ENCODE measurements at places on chromosomes 5 and 9.

GRCh38 chr5:111863801-111864200, 106.8 kb upstream of the NREP start:
- DNase-seq, result no peak

GRCh38 chr9:38747067-38747466, 27.1 kb upstream of the FAM240B start:
- DNase-seq, result no peak

DNA sequence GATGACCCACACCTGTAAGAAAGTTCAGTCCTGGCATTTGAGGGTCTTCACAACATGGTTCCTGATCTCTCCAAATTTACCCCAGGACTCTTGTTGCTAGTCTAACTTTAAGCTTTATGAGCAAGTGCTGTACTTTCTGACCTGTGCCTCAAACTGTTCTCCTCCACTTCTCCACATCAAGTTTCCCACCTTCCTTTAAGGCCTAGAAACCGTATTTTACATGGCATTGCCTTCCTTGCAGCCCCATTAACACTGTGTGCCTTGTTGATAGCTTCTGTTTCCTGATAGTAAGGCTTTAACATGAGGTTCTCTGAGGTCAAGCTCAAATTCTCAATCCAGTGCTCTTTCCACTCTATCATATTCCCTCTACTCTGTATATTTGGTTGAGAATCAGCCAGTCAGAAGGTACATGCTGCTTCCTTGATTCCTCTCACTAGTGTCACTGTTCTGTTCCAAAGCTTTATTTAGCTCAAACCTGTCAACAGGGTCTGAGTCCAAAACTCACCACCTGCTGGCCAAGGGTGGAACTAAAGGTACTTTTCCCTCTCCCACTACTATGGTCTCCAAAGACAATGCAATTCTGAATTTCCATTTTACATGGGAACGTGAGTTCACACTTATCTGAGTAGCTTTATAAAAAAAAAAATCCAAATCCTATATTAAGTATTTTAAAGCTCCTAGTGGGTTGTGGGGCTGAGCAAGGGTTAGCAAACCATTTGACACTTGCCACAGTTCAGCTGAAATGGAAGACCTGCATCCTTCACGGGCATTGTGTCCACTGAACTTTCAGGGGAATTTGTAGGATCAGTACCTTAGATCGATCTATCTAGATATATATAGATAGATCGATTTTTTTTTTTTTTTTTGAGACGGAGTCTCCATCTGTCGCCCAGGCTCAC, 21.1 kb downstream of the VCP start:
- DNase-seq, result no peak

GRCh38 chr9:37921168-37921510, 17.2 kb upstream of the SLC25A51 start:
- DNase-seq, result no peak
